ENCODE measurements at places on chromosomes 16 and 17.

DNA sequence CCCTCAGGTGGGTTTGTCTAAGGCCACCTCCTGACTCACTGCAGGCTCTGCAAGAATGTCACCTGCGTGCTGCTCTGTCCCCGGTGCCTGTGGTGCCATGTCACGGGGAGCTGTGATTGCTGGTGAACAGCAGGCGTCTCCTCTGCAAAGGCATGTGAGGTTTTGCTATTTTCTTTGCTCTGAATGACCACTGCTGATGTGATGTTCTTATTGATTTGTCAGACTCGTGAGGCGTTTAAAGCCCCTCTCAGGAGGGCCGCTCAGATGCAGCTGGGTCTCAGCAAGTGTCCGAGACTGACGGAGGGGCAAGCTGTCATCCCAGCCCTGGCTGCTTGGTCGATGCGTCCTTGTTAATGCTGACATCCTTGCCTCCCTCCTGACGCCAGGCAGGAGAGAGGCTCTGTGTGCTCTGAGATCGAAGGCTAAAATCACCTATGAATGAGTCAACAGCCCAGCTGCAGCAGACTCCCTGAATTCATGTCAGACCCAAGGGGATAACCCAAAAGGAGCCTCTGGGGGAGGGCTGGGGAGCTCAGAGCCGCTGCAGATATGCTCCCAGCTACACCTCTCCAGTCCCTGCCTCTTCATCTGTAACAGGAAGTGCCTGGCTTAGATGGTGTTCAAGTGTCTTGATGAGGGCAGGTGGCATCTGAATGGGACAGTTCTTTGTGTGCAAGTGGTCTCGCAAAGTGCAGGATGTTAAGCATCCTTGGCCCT is 11.8 kb upstream of the PEMT start:
- DNase-seq = no peak

- no peak for DNase-seq
These were observed 11.6 kb upstream of the DRC7 start for GRCh38 chr16:57682809-57683635.

DNA sequence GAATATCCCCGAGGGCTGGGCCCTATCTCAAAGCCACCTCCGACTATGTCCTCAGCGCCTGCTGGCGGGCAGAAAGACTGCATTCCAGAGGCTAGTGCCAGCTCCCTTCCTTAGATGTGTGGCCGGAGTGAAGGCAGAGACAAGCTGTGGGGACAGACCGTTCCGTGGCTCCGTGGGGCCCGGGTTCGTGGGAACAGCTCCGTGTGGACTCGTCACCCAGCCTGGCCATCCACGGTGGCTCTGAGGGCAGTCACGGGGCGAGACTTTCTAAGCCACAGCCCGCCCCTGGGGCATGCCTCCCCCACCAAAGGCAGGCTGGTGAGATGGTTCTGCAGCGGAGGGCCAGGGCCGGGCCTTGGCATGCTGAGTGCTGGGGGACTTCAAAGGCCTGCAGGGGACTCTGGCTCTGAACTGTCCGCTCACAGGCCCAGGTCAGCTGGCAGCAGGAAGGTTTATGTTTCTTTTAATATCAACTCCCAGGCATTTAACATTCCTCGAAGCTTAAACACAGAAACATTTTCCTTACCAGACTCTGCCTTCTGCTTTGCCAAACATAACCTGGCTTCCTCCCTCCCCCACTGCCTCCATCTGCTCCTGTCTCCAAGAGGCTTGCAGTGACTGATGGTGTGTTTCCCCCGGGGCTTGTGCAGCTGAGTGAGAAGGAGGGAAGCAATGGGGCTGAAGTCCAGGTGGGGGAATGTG is 50.4 kb downstream of the TIMM22 start:
- DNase-seq = no peak

GRCh38 chr17:62662855-62663254 is 35.4 kb downstream of the MRC2 start:
- DNase-seq = no peak

- no peak for DNase-seq
These were observed 1.7 kb downstream of the RBFOX3 start for GRCh38 chr17:79609049-79609589.

DNA sequence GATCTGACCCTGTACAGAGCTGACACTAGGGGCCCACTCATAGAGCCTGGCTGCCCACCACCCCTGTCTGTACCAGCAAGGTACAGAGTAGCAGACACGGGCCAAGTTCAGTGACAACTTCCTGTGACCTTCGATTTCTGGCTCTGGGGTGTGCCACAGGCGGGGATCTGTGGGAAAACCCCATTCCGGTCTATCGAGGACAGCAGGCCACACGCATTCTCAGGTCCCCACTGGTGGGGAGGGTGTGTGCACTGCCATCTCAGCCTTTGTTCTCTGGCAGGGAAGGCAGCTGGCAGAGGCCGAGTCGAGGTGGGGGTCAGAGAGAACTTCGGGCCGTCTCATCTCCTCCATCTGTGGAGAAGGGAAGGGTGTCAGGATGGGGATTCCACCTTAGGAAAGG is 10.0 kb downstream of the NLE1 start:
- DNase-seq = no peak

DNA sequence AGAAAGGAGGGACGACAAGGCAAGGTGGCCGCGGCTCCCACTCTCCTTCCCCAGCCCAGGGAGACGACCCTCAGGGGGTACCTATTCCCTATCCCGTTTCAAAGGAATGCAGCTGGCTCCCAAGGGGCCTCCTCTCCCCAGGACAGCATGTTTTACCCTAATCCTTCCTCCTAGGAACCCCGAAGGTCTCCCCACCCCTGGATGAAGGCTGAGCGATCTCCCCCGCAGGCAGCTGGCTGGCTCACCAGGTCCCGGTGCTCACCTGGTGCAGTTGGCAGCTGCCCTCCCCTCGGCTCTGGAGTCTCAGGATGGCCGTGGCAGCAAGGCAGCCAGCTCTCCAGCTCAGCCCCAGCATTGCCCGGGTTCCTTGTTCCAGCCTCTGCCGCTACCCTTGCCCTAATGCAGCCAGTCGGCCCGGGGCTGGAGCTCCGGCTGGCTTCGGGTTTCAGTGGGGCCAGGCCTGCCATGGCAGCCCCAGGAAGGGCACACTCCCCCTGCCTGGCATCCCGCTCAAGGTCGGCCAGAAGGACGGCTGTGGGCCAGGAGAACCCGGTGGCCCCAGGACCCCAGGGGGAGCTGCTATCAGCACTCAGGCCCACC is 4.6 kb downstream of the CLUH start:
- no peak for DNase-seq

- DNase-seq = no peak
These were observed 175.5 kb downstream of the RAB11FIP4 start for GRCh38 chr17:31566992-31567373.

DNA sequence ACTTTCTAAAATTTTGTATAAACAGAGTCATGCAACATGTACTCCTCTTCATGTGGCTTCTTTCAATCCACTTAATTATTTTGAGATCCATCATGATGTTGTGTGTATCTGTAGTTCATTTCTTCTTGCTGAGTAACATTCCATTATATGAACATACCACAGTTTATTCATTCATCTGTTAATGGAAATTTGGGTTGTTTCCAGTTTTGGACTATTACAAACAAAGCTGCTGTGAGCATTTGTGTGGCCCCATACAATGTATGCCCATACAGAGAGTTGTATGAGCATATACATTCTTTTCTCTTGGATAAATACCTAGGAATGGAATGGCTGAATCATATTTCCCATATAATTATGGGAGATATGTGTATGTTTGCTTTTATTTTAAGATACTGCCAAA is 85.6 kb downstream of the CLEC16A start:
- DNase-seq = no peak

DNA sequence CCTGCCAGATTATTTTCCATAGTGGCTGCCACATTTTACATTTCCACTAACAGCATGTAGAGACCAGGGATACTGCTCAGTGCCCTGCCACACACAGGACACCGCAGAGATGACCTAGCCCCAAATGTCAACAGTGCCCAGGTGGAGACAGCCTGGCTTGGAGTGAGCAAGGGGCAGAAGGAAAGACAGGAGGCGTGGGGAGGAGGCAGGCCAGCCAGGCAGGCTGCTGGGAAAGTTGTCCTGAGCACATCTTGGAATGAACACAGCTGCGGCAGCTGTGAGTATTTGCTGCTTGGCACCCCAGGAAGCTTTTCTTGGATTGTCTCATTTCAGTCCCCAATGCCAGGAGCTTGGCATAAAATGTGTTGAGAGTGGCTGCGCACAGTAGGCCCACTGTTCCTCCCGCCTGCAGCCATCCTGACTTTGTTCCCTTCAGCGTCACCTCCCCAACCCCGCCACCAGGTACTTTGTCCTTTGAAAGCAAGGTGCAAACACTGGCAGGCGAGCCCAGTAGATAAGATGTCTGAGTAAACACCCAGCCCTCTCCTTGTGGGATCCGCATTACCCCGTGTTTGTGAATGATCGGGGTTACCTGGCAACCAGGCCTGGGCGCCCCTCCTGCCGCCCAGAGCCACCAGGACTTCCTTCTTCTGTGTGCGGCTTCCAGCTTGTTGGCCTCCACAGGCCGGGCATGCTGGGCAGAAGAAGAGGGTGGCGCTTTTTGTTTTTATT is 114.0 kb downstream of the CMIP start:
- DNase-seq = no peak

DNA sequence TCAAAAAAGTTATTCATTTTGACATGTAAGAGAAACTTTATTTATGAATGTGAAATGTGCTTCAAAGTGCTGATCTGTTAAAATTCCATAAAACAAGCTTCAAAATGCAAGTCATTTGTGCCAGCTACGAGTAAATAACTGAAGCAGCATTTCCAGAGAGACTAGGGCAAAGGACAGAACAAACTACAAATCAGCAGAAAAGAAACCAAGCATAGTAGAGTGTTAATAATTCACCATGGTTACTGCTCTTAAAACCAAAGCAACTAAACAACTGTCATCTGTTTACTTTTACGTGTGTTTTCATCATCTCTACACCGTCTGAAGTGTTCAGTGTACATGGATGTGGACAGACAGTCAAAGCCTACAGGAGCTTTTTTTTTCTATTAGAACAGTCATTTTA is 1.6 kb upstream of the ASPA start:
- no peak for DNase-seq

DNA sequence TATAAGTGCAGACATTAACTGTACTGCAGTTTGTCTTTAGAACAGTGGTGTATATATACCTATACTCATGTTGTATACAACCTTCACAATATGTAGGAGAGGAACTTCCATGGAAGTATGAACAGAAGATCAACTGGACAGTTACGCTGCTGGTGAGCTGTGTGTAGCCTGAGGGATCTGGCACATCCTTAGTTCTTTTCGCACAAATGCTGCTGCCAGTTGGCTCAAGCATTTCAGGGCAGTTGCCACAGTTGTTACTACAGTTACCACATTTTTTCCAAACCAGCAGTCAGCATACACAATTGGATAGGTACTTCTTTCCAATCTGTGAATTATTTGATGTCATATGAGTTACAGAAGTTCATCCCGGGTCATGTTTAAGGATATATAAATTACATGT is 539.6 kb upstream of the HSBP1 start:
- DNase-seq = no peak

GRCh38 chr16:1125471-1125870 is 27.4 kb upstream of the CACNA1H start:
- DNase-seq = no peak

DNA sequence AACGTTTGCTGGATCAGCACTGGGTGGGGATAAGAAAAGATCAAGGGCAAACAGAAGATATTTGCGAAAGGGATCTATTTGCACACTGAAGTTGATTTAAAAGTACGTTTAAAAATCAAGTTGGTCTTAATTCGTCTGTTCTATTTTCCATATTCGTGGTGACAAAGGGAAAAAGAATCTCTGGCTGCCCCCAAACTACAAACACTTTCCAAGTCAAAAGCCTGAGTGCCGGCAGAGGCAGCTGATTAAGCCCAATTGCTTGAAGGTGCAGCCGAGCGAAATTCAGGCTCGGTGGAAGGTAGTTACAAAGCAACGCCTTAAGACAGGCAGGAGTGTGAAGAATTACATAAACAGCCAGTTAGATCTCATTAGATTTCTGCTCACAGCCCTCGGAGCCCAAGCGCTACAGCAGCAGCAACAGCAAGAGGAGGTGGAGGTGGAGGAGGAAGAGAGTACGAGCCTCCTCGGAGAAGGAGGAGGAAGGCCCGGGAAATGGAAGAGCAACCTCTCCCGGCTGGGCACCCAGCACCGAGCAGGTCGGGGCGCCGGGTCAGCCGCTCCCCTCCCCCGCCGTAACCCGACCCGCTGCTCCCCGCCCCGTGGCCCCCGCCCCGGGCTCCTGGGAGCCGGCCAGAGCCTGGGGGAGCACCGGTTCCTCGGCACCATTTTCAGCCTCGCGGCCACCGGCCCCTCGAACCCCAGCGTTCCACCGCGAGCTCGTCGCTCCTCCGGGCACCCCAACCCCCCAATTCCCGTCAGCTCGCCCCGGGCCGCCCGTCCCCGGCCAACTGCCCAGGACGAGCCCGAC is 890 bp downstream of the TOB1 start:
- peak; percentile 46 for DNase-seq

- no peak for DNase-seq
These were observed 35.8 kb upstream of the LHX1 start for GRCh38 chr17:36901506-36901905.

DNA sequence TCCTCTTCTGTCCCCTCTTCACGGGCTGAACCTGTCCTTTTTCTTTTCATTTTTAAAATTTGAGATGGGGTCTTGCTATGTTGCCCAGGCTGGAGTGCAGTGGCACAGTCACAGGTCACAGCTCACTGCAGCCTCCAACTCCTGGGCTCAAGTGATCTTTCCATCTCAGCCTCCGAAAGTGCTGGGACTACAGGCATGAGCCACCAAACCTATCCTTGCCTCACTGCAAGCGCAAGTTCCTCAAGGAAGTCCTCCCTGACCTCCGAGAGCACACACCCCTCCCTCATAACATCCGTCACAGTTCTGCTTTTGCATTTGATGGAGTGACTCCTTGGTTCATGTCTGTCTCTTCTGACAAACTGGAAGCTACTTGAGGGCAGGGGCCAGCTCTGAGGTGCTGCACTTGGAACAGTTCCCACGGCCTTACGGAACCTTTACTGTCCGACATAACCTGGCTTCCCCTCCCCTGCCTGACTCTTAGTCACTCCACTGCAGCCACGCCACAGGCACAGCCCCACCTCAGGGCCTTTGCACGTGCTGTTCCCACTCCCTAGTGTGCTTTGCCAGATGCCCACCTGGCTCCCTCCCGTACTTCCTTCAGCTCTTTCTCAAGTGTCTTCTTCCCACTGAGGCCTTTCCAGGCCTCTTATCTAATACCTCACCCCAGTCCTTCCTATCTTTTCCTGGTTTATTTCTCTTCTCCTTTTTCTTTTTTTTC is 4.4 kb downstream of the TBX6 start:
- no peak for DNase-seq

DNA sequence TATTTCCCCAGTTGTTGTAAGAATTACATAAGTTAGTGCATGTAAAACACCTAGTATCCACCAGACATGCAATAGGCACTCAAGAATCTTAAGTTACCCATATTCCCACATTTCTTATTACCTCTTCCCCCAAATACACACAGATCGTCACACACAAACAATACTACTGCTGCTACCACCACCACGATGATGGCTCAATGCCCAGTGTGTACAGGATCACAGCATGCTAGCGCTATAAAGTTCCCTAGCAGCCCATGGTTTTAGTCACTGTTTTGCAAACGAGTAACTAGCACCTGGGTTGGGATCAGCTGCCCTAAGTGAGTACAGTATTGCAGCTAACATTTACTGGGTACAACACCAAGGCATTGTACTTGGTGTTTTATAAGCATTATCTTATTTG is 411.7 kb downstream of the UTP18 start:
- no peak for DNase-seq

Data from CD4-positive, alpha-beta T cell treated with Interleukin-6 at 100 ng/mL for 8 hours (primary cell).